ENCODE measurements at places on chromosomes 16 and 17.

DNA sequence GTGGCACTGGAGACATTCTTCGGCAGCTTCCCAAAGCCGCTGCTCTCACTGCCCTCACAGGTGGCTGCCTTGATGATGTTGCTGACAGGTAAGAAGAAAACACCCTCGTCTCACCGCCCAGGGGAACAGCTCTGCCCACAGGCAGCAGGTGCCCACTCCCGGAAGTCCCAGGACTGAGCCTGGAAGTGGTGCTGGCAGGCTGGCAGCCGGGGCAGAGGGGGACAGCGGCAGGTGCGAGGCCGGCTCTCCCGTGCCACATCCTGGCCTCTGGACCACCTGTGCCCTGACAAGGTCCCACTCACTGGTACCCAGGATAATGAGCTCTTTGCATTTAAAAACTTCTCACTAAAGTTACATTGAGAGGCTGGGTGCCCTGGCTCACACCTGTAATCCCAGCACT is 20.4 kb downstream of the CEP131 start:
- DNase-seq: no peak

DNA sequence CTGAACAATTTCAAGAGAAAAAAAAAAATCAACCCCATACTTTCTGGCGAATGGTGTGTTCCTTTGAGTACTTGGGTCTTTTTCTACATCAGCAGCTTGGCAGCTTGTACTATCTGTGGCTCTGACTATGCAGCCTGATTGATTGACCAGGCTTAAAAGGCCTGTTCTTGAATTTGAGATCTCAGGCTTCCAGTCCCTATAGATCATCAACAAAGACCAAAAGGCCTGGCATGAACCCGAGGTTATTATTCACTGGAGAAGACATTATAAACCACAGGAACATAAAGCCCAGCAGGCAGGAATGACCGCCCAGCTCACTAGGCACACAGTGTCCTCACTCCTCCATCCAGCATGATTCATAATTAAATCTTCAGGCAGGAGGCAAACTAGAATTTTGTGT is 32.1 kb upstream of the CDH3 start:
- no peak for DNase-seq

DNA sequence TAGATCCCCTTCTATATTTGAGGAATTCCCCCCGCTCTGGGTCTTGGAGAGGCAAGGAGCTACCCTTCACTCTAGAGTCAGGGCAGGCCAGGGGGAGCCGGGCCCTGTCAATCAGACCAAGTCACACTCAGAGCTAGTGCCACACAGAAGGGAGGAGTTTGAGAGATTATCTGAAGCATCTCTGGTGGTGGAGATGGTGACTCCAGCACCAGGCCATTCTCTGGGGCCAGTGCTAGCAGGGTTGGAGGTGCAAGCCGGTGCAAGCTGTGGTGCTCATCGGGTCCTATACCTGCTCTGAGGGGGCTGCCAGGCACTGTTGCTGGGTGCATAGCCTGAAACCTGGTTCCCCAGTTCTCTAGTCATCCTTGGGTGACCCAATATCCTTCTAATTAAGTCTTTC is 201.2 kb downstream of the COPRS start:
- DNase-seq: no peak

GRCh38 chr17:30379303-30379902 is 676 bp downstream of the CPD start:
- DNase-seq: no peak

DNA sequence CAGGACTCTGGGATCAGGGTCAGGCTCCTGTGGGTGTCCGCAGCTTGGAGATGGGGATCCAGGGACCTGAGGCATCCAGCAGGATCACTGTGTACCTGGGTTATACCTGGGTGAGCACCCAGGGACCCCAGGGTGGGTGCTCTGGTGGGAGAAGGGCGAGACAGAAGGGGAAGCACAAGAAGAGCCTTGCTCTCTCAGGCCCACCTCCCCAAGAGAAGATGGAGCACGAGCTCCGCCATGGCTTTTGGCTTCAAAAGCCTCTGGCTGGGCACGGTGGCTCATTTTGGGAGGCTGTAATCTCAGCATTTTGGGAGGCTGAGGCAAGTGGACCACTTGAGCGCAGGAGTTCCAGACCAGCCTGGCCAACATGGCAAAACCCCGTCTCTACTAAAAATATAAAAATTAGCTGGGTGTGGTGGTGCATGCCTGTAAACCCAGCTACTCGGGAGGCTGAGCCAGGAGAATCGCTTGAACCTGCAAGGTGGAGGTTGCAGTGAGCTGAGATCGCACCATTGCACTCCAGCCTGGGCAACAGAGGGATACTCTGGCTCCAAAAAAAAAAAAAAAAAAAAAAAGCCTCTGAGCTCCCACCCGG is 8.9 kb downstream of the DRC7 start:
- DNase-seq: no peak

GRCh38 chr16:65576631-65577030 is 454.8 kb upstream of the CDH11 start:
- no peak for DNase-seq

DNA sequence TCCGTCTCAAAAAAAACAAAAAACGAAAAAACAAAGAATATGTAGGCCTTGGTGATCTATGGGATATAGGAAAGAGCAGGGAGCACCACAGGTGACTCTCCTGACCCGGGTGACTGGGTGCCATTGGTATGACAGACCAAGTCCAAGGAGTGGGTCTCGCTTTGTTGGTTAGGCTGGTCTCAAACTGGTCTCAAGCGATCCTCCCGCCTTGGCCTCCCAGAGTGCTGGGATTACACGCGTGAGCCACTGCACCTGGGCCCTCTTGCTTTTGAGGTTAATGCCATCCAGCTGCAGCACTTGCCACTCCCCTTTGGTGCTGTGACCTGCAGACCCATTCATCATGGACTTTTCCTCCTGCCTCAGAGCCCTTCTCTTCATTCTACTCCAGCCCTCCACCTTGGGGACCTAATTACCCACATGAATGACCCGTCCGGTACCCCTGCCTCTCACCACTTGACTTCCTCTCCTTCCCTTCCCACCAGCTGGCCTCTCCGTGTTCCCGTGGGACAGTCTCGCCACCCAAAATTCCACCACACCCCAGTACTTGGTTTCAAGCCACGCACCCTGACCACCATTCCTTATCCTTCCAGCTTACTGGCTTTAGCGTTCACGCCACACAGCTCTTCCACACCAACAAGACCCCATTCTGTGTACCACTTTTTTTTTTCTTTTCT is 3.2 kb upstream of the UBE2G1 start:
- DNase-seq: no peak

DNA sequence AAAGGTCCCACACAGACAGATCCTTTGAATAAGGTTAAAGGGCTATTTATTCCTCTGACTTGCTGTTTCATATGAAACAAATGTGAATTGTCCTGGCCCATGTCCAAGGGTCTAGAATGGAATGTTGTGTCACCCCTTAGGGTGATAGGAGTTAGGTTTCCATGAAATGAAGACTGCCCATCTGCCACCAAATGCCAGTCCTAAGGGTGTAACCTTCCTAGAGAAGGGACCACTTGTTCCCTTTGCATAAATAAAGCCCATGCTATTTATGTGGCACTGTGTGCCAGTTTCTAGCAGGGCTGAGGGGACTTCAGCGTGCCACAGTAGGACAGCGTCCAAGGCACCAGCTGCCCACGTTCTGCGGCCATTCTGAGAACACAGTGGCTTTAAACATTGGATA is 171.3 kb downstream of the ABCA8 start:
- DNase-seq: no peak

GRCh38 chr16:69703638-69704037 is 22.7 kb downstream of the NQO1 start:
- no peak for DNase-seq
